ENCODE measurements at places on chromosomes 12 and 14. TPM values are rescaled to one million over a fixed set of nuclear protein-coding genes. Genes with fewer than 3 reads are reported as not detected.
A peak's percentile ranks its signal among the peaks of the same experiment; 100 is the strongest.

DNA sequence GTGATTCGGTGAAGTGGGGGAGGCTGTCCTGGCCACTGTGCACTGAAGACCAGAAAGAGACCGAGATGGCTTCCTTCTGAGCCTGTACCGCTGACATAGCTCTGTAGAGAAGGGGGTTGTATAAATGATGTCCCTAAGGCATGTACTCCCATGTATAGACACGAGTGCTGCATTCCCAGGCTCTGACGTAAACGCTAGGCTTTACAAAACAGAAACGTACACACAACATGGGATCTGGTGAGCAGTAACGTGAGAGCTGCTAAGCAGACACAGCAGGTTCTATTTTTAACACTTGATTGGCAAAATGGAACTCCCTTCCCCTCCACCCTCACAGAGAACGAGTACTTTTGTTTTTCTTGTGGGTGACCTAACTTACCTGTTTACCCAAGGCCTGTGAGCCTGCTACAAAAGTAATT is 35.9 kb downstream of the ACADS start:
- peak; percentile 77 for DNase-seq

GRCh38 chr14:96660667-96661066 is 136.5 kb upstream of the VRK1 start:
- DNase-seq: no peak

DCN gene
- 404 TPM for total RNA-seq

DNA sequence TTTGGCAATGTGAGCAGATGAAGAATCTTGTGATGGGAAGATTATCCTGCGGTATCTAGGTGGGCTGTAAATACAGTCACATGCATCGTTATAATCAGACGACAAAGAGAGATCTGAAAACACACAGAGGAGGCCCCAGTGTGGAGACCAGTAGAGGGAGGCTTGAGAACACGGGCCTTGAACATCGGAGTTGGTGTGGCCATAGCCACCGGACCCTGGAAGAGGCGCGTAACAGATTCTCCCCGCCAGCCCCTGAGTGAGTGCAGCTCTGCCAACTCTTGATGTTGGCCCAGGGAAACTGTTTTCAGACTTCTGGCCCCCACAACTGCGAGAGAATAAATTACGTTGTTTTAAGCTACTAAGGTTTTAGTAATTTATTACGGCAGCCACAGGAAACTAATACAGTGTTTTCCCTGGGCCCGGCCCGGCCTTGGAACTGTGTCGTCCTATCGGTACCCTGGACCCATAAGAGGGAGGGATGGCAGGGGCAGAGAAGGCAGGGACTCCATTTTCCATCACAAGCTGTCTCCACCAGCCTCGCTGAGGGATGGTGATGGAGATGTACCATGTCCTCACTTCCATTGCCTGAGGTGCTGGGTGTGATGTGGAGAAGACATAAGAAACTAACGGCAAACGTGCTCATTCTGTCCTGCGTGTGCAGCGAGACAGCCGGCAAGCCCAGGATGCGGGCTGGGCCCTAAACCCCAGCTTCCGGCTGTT is 91.6 kb downstream of the NTF3 start:
- no peak for DNase-seq
